ENCODE measurements at places on chromosomes 6 and 20. TPM values are rescaled to one million over a fixed set of nuclear protein-coding genes. Genes with fewer than 3 reads are reported as not detected.

MAP1LC3A gene
- 2.3 TPM for total RNA-seq

LCA5 gene
- total RNA-seq, result 0.15 TPM

FAM217A gene
- total RNA-seq, result not detected

TRIM38 gene
- 24.0 TPM for total RNA-seq

ANKRD66 gene
- not detected for total RNA-seq

RIMS4 gene
- not detected for total RNA-seq

DNMT3B gene
- total RNA-seq, result 3.3 TPM

CCN6 gene
- total RNA-seq, result not detected

FILIP1 gene
- not detected for total RNA-seq

NR2E1 gene
- not detected for total RNA-seq

SSTR4 gene
- not detected for total RNA-seq

SYNDIG1 gene
- total RNA-seq, result not detected

TGM3 gene
- total RNA-seq, result not detected

GNRH2 gene
- total RNA-seq, result 0.96 TPM

TINAG gene
- not detected for total RNA-seq

CBLN4 gene
- not detected for total RNA-seq

MEP1A gene
- not detected for total RNA-seq

Data from activated naive CD4-positive, alpha-beta T cell treated with anti-CD3 and anti-CD28 coated beads, Interleukin-2, amount 10 ng/mL, durations not matched to agents 5 hours and 36 hours (primary cell).